ENCODE measurements at places on chromosomes 11 and 22.
A peak's percentile ranks its signal among the peaks of the same experiment; 100 is the strongest.

DNA sequence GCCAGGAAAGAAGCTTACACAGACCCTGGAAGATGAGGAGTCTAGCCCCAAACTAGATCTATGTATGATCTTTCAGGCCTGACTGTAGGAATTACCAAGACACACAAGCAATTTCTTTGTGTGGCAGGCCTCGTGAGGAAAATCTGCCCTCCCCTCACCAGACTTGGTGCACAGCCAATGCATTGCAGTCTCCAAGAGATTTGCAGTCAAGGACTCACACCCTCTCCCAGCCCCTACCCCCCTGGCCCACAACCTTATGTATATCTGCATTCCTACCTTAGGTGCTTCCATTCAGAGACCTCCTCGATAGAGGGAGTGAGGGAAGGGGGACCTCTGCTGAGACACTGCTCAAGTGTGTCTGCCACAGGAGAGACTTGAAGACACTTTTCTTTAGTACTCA lies 9.8 kb downstream of the OR8B12 start:
- DNase-seq, result no peak

- DNase-seq, result no peak
Measured at GRCh38 chr11:27945348-27945747, 162.6 kb downstream of the KIF18A start.

DNA sequence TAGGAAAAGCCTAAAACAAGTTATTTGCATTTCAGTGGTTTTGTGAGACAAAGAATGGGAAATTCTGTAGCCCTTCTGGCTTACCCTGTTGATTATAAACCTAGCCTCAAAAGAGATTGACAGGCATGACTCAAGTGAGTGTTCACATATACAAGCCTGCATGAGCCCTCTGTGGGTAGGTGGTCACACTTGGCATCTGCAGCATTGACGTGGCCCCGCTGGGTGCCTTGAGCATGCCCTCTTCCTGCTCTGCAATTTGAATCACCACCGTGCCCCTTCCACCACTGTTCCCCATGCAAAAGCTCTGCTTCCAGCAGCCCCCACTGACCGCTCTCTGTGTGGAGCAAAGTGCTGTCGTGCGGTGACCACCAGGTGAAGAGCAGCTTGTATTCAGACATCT lies 21.0 kb upstream of the ADSL start:
- DNase-seq, result no peak

GRCh38 chr11:72673943-72674828 lies at the start of gene PDE2A:
TSS of gene PDE2A (minus strand) at chr11:72674422. CDS start at chr11:72674207, 215 bp downstream.
- no peak for DNase-seq

DNA sequence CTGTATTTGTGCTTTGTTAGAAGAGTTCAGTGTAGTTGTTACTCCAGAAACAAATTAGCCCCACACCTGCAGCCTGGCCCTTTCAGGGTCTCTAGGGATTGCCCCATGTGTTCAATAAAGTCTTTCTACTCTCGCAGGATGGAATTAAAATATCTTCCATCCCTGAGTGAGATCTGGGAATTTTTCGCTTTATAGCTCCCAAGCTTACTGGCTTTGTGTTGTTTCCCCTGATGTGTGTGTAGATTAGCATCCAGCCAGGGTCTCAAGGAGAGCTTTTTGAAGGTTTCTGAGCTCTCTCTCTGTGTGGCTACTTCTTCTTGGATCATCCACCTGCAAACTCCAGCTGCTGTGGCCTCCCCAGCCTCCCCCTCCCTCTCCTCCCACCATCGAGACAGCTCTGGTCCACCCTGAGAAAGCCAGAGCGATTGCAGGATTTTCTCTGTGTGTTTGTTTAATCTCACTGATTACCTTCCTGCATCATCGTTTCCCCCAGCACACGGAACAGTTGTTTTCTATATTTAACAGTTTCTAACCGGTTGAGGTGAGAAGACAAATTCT lies 553.5 kb downstream of the TBC1D22A start:
- DNase-seq, result no peak

- no peak for DNase-seq
Measured at GRCh38 chr22:49910229-49911155, 7.7 kb downstream of the ALG12 start.

- peak; percentile 87 for DNase-seq
Measured at GRCh38 chr11:2376751-2377451, at the start of gene CD81. TSS of gene CD81 (plus strand) at chr11:2377310. CDS start at chr11:2377550, 240 bp downstream.

DNA sequence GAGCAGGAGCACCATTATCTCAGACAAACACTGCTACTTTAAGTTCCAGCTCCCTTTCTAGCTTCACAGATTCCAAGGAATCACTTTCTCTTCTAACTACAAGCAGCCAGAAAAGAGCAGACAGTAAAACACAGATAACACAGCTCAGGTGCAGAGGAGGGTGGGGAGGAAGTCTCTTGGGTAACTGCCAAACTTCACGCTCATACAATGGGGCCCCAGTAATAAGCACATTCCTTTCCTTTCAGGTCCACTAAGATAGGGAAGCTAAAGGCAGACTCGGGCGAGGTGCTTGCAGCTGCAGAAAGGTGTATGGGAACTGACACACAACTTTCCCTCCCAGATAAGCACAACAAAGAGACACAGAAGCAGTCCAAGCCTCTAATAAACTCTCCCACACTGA lies 69.2 kb upstream of the OR9G4 start:
- no peak for DNase-seq

DNA sequence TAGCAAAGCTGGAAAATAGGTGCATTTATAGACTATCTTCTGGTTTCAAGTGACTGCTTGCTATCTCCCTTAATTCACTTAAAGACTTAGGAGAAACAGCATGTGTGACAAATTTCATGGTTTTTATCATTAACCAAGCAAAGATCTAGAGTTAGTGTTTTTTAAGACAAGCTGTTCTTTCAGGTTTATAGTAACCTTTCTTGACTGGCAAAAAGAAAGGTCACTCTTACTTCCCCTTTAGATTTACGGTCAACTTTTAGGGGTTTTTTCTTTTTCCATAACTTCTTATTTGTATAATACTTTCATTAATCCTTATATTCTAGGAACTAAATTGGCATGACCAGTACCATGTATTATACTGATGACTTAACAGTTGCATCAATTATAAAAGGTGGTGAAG lies 46.6 kb downstream of the KDM2A start:
- DNase-seq, result no peak

DNA sequence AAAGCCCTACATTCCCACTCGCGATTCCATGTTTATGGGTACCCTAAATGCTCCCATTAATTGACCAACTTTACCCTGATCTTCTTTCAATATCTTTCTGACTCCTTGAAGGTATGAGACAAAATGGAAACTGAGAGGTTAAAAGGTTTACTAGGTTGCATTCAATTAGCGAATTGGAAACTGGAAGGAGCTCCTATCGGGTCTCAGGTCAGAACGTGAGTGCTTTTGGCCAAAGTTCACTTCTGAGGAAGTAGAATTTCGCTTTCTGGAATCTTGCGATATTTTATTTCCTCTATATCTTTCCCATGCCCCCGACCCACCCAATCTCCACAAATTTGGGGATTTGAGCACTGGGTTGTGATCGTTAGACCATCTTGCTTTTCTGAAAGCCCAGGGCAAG lies 2.6 kb downstream of the EHF start:
- no peak for DNase-seq

DNA sequence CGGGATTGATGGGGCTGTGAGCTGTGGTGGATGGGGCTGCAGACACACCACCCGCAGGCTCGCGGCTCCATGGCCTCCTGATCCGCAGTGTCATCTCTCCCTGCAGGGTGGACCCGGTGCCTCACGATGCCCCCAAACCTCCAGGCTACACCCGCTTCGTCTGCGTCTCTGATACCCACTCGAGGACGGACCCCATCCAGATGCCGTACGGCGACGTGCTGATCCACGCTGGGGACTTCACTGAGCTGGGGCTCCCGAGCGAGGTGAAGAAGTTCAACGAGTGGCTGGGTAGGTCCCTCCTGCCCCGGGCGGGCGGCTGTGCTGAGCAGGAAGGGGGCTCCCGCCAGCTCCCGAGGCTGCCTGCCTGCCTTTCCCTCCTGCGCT lies 23.1 kb downstream of the MPPED1 start:
- no peak for DNase-seq

- DNase-seq, result no peak
Measured at GRCh38 chr11:97860237-97860636, 1160.5 kb upstream of the CNTN5 start.

GRCh38 chr11:14350215-14350614 lies 8.8 kb downstream of the RRAS2 start:
- DNase-seq, result no peak

GRCh38 chr22:19841641-19842392 lies 12.9 kb downstream of the GNB1L start:
- no peak for DNase-seq

- no peak for DNase-seq
Measured at GRCh38 chr11:20080032-20080685, 80.1 kb downstream of the DBX1 start.

- no peak for DNase-seq
Measured at GRCh38 chr11:64037027-64037634, 1.4 kb downstream of the FLRT1 start.

DNA sequence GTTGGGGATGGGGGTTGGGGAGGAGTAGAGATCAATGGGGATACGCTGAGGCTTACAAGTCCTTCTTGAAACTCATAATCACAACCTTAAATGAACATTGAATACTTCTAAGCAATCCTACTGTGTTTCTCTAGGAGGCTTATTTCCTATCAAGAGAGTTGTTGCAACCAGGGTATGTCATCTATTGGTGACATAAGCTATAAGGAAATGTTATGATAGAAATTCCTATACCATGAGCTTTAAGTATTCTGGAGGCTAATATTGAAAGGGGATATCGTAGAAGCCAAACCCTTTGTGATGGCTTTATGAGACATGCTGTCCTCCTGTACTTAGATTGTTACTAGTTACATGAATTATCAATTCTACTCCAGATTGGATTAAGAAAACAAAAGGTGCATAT lies 72.9 kb downstream of the DKK3 start:
- no peak for DNase-seq

GRCh38 chr11:25941353-25941752 lies 390.6 kb upstream of the ANO3 start:
- no peak for DNase-seq

GRCh38 chr22:18997925-18998315 lies 61.8 kb upstream of the PRODH start:
- no peak for DNase-seq

DNA sequence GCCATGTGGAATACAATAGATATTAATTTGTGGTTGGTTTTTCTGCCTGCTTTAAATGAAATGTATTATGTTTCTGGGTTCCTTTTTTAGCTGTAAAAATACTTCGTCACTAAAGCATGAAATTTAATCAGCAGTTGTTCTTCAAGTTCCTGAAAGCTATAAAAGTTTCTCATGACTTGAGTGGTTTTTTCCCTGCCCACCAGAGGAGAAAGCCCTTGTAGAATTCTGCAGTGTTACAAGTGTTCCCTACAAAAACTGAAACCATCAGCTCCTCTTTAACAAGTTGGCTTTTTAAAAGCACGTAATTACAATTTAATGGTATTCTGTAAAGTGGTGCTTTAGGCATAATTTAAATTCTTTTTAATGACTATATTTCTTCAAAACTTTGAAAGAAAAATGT lies 56.2 kb downstream of the PANX1 start:
- DNase-seq, result no peak

DNA sequence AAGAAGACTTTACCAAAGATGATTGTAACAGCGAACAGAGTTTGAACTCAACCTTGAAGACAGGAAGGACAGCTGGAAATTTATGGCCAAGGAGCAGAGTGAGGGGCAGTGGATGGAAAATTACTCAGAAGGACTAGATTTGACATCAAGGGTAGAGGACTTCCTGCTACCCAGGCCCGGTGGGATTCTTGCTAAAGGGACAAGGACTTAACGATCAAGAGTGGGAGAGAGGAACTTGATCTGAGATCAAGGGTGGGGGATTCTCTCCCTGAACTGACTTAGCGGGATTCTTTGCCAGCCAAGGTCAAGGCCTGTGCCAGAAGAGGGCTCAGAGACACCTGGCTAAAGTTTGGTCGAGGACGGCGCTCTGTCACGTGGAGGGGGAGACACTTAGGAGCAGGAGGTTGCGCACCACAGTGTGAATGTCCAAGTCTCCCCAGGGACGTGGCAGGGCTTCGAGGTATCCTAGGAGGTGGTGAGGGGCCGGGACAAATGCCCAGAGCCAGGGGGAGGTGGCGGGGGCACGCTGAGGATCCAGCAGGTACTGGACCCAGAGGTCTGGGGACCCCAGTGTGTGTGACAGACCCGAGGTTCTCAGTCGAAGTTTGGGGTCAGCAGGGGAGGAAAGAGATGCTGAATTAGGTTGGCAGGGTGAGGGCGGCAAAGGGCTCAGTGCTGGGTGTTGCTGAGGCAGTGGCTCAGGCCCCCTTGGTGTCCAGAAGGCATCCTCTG lies 46.1 kb upstream of the SHISAL1 start:
- DNase-seq, result no peak

DNA sequence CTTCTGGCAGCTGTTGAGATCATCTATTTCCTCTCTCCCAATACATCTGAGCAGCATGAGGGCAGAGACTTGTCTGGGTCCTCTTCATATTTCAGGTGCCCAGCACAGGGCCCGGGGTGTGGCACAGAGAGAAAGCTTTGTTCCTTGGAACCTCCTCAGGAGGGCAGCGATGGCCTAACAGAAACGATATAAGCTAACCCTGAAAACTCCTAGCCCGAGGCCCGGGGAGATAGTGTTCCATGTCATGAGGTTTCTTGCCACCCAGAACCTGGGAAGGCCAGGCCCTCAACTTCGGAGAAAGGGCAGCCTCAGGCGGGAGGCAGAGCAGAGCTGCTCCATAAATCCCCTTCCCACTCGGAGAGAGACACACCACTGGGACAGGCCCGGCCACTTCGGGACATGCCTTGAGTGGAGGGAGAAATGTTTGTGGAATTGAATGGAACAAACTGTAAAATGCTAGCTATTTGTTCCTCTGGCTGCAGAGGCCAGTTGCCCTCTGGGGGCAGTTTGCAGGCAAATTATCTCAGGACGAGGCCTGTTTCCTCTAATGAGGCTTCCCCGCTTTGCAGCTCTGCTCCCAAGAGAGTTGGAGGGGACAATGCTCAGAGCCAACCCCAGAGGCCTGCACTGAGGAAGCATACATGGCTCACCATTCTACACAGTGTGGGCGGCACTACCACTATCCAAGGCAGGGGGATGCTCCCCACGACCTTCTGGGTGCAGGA lies 11.6 kb downstream of the ARRB1 start:
- DNase-seq, result no peak

GRCh38 chr11:27212248-27212780 lies 150.7 kb downstream of the CCDC34 start:
- no peak for DNase-seq
